Endothelial cell of umbilical vein (primary cell): ENCODE measurements at places on chromosomes 3 and 15.

DNA sequence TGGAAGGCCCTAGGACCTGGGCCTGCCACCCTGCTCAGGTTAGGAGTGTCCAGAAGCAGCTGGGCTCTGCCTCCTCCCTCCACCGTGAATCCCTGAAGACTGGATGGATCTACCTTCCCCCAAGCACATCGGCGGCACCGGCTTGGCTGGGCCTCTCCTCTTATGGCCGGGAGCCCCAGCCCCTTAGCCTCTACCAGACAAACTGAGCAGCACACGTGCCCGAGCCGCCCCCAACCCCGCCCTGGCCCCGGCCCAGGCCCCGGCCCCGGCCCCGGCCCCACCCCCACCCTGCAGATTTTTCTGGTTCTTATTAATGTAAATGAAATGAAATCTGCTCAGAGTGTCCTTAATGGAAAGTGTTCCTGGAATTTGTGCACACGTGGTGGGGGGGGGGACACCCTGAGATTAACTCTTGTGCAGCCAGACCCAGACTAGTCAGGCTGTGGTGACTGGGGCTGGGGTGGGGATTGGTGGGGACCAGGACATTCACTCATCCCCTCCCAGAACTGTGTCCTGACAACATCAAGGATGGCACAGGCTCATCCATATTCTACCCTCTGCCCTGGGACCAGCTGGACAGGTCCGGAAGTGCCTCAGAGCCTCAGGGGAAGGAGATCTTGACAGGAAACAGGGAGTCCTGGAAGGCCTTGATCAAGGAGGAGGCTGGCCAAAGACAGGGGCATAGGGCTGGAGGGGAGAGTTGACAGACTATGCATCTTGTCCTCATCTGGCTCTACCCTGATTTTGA lies 30.9 kb upstream of the SEMA3F start:
- DNase-seq = no peak

DNA sequence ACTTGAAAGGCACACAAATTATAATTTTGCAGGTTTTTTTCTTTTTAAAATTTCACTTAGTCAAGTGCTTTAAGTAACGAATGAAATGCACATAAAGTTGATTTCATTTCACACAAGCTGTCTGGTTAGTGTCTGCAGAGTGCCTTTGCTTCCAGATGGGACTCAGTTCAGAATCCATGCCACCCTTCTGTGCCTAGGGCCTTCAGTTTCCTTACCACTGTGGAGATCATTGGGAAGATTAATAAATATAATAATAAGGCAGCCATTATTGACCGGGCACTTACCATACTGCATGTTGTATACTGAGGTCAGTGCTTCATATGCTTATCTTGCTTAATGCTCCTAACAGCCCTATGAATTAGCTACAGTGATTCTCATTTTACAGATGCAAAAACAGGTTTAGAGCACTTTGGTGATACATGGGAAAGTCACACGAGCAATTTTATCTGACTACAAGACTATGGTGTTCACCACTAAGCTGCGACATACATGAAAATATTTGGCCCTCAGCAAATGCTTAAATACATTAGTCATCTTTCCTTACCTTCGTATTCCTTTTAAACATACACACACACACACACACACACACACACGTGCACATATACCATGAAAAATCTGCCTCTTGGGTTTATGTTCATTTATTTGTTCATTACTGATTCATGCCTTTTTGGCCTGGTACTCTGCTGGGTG lies 3.1 kb downstream of the NMNAT3 start:
- DNase-seq = no peak

DNA sequence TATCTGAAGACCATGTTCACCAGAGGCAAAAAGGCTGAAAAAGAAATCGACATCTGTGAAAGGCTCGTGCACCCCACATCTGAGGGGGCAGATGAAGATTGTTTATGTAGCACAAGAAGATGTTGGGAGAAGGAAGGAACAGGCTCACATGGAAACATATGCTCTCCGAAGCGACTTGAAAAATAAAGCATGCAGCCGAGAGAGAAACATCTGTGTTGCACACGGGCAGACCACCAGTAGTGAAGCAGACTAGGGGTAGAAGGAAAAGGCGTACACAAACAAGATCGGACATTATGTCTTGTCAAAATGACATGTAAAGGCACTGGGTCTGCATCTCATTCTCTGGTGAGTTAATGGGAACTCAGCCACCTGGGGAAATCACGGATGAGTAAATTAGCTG lies 356.5 kb downstream of the ZIC4 start:
- DNase-seq = no peak

GRCh38 chr3:147341727-147342126 lies 64.6 kb downstream of the ZIC4 start:
- DNase-seq = no peak

- no peak for DNase-seq
These were observed 219.5 kb downstream of the CADPS start for GRCh38 chr3:62655691-62656063.

DNA sequence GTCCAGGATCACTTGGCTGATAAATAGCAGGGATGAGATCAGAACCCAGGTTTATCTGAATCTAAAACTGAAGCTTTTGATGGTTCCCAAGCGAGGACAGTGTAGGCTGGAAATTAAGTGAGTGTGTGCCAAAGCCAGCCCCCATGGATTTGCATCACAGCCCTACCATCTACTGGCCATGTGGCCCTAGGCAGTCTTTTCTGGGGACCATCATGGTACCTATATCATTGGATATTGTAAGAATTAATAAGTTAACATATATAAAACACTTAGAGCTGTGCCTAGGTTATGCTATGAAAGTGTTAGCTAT lies 32.8 kb upstream of the SSR3 start:
- no peak for DNase-seq

DNA sequence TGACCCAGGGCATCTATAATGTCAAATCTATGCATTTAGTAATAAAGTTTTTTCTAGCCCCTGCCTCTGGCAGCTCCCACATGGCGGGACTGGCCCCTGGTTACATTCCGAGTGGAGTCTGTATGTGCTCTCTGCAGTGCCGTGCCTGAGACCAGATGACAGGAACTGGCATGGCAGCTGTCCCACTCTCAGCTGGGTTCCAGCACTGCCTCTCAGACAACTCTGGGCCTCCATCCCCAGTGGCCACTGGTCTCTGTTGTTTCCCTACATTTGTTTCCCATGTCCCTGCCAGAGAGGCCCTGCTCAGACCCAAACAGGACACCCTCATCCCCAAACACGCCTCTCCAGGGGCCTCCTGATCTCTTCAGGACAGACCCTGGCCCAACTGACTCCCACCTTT lies 109.3 kb downstream of the OCA2 start:
- DNase-seq = no peak

DNA sequence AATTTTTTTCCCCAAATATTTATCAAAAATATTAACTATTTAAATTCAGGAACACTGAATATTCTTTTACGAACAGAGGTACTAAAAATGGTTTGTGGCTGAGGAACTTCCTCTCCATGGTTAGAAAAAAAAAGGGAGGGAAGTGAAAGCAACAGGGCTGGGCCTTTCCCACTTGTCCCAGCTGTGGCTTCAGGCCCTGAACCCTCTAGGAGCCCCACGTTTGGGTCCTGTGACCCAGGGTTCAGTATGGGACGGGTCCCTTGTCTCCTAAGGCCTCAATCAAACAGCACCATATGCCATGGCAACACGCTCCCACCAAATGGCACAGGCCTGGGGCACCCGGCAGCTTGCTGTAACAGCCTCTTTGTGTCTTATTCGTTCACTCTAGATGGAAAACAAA lies 32.4 kb downstream of the POC1A start:
- DNase-seq = no peak

GRCh38 chr3:22296601-22297000 lies 545.6 kb upstream of the ZNF385D start:
- DNase-seq = no peak

GRCh38 chr3:40574661-40575060 lies 49.9 kb downstream of the ZNF621 start:
- DNase-seq = no peak

DNA sequence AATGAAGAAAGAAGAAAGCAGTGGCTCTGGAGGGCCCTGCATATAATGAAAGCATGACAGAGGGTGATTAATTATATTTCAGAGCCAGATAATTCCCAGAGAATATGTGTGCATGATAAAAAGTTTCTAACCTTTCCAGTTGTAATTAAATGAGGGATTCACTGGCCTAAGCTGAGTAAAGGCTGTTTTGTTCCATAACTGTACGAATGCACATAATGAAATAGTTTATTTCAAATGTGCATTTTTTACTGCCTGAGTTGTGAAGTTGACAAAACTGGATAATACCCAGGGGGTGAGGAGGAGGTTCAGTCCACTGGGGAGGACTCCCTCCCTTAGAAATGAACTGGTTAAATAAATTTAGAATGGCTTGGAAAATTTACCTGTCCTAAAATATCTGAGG lies 616.4 kb downstream of the TAFA4 start:
- no peak for DNase-seq

GRCh38 chr3:134640872-134641470 lies 9.9 kb downstream of the KY start:
- DNase-seq = peak; percentile 32

DNA sequence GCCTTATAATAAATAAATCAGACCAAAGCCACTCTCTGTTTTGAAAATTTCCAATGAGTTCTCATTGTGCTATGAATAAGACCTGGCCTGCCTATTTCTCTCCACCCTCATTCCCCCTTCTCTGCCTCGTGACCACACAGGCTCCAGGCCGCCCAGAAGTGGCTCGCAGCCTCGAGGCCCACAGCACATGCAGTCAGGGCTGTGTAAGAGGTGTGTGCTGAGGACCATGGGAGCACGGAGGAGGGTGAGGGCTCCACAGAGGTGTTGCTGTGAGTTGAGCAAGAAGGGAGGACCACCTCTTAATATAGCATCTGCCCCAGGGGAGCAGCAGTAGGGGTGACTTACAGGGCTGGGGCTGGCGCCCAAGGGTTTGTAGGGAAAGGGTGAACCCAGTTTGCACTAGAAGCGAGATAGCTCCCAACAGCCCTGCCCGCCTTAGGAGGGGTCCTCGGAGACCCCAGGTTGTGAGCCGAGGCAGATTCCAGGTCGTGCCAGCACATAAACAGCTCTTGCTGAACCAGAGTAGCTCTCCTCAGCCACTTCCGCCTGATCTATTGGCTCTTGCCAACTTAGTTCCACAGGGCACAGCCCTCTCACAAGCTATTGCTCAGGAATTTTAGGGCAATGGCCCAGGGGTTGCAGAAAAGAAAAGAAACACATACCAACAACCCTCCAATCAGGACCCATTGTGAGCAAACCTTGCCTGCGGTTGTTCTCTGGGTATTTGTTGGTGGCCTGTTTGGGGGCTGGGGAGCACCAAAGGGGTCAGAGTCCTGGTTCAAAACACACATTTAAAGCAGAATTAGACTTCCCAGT lies 117.7 kb downstream of the MYLK start:
- DNase-seq = no peak

DNA sequence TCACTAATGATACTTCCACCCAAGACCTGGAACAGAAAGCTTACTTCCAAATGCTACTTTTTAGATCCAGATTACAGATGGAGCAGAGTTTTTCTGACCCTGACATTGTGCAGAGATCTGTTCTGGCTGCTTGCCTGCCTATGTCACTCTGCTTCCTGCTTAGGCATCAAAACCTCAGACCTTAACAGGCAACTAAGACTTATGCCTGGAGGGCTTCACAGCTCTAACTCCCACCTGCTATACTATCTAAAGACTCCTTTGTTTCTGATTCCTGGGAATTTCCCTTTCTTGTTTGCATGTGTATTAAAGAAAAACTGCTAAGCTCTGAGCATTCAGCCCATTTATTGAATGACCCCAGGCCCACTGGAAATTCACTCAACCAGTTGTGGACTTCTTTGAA lies 157.4 kb upstream of the NPHP3 start:
- no peak for DNase-seq

GRCh38 chr3:32457971-32458471 lies 44.6 kb downstream of the CMTM6 start:
- DNase-seq = peak; percentile 71

DNA sequence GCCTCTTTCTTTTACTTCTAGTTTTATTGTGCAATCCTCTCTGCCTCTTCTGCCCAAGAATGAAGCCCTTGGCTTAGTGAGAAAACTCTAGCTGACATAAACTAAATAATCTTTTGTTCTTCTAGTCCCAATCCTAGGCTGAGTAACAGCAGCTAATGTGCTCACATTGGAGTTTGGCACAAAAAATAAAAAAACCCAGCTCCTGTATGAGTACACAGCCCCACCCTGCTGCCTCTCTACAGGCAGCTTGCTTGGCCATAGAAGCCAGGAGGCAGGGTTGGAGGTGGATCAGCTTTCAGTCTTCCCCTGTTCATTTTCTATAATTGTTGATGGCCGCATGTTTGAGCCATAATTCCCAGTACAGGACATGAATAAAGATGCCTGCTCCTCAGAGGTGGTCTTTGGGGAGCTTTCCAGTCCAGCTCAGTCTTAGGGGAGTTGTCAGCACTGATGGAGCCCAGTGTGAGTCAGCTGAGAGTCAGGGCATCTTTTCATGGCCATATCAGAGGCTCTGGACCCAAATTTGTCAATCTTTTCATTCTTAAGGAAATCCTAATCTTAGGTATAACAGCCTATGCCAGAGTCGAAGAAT lies 46.7 kb downstream of the RTP1 start:
- no peak for DNase-seq

- no peak for DNase-seq
These were observed 71.9 kb downstream of the ARHGEF26 start for GRCh38 chr3:154193000-154193615.

DNA sequence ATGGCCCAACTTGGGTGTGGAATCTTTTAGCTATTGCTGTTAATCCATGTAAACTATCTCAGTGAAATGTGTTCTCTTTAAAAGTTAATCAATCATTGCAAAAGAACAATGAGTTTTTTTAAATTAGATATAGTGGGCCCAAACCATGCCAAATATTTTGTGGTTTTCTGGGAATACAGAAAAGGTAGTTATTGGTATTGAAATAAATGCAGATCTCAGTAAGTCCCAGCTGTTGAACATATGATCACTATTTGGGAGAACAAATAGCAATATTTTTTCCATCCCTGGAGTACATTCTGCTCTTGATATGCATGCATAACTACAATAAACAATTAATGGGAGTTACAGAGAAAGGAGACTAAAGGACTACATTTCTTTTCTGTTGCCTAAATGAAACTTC lies 36.0 kb upstream of the LEKR1 start:
- DNase-seq = no peak

DNA sequence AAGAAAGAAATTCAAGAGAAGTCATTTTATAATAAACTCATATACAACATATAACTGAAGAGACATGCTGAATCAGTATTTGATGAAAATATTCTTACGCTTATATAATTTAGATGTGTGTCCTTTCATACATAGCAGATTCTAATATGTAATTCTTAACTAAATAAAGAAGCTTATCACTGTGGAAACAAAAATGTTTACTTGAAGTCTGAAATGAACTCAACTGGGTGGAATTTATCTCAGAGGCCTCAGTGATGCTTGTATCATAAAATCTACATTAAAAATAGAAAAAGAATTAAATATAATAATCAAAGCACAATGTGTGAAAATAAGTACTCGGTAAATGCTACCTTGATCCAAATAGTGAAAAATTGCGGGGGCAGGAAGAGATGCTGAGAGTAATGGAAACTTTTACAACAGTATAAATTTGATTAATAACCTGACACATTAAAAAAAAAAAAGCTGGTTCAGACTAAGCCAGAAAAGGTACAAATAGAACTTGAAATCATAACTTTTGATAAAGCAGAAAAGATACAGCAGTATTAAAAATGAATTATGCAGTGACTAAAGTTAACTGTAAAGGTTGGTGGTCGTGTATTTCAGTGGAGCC lies 12.0 kb upstream of the CBLB start:
- DNase-seq = no peak
